ENCODE measurements at places on chromosomes 5 and 9. TPM values are rescaled to one million over a fixed set of nuclear protein-coding genes. Genes with fewer than 3 reads are reported as not detected.

FBP2 gene
- total RNA-seq, result not detected

PCDHA9 gene
- total RNA-seq, result 0.06 TPM

AQP7 gene
- 1.8 TPM for total RNA-seq

PCDHB10 gene
- 0.66 TPM for total RNA-seq

ITK gene
- total RNA-seq, result not detected

PCDHB1 gene
- not detected for total RNA-seq
